ENCODE measurements at places on chromosomes 11 and 22.

- DNase-seq, result no peak
Measured at GRCh38 chr11:57395905-57396623, 5.6 kb upstream of the PRG2 start.

- no peak for DNase-seq
Measured at GRCh38 chr11:120134106-120134930, 3.6 kb downstream of the TRIM29 start.

GRCh38 chr11:106193956-106194355 is 116.5 kb downstream of the AASDHPPT start:
- DNase-seq, result no peak

- DNase-seq, result no peak
Measured at GRCh38 chr11:8288166-8288772, 24.6 kb upstream of the LMO1 start.

GRCh38 chr11:12319988-12320387 is 57.4 kb upstream of the PARVA start:
- no peak for DNase-seq

All from upper lobe of left lung (tissue), 6 donors.